ENCODE measurements at places on chromosomes 4 and X.

DNA sequence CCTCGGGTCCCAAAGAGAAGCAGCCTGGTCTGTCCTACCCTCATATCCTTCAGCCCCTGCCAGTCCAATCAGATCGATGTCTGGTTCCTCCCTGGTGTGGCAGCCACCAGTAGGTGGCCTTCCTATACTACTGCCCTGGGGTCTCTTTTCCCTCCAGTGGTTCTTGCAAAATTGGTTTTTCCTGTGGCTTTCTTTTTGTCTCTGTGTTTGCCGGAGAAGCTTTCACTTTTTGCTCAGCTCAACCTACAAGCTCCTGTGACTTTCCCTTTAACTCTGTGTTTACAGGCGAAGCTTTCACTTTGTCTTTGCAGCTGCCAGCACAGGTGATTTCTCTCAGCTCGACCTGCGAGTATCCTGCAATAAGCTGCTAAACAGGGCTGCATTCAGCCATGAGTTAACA, 46.8 kb downstream of the UGT2A3 start:
- DNase-seq: peak; percentile 11

- DNase-seq: no peak
Observed at GRCh38 chr4:73055241-73055897, 14.1 kb downstream of the COX18 start.

GRCh38 chr4:113935190-113935589, 44.3 kb downstream of the ARSJ start:
- DNase-seq: no peak

DNA sequence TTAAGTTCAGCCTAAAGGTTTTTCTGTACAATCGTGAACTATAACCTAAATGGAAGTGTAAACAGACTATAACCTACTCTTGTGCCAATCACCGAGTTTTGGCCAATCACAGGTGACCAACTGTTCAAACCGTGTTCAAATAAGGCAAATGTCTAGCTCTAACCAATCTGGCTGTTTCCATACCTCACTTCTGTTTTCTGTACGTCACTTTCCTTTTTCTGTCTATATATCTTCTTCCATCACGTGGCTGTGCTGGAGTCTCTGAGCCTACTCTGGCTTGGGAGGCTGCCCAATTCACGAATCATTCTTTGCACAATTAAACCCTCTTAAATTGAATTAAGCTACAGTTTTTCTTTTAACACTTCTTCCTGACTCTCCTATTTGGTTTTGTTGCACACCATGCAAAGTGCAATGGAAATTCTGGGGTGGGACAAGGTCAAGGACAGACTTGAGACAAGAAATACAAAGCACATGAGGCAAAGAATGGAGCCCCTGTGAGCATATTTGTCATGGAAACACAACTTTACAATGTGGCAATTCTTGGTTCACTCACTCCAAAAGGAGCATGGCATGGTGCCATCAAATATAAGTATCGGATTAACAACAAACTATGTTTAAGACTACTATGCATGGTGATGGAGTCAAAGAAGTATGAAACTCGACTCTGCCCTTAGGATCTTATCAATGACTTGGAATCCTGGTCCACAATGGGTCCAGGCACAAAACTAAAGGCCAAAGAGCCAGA, 115.7 kb upstream of the FAM9B start:
- DNase-seq: no peak

GRCh38 chrX:9379697-9380551, 84.9 kb upstream of the TBL1X start:
- DNase-seq: no peak

GRCh38 chrX:2908125-2908685, 20.9 kb downstream of the ARSD start:
- DNase-seq: no peak
